ENCODE measurements at places on chromosomes 16 and 17.

DNA sequence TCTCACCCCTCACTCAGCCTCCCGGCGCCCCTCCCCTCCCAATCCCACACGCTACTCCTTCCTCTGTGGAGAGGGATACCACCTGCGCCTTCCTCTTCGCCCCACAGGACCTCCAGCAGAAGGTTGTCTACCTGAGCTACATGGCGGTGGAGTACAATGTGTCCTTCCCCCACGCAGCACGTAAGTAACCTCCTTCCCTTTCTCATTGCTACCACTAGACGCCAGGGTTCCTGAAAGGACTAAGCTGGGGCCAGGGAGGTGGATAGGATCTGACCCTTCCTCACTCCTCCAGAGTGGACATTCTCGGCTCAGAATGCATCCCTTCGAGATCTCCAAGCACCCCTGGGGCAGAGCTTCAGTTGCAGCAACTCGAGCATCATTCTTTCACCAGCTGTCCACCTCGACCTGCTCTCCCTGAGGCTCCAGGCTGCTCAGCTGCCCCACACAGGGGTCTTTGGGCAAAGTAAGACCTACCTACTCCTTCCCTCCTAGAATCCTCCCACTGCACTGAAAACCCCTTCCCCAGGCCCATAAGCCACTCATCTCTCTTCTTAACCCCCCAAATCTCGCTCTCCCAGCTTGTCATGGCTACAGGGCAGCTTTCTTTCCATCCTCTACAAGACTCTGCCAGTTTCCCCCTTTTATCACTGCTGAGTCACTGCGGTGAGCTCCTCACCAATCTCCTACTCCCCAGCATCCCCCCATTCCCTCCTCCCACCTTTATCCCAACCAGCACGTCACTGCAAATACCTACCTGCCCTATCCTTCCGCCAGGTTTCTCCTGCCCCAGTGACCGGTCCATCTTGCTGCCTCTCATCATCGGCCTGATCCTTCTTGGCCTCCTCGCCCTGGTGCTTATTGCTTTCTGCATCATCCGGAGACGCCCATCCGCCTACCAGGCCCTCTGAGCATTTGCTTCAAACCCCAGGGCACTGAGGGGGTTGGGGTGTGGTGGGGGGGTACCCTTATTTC is 1.5 kb downstream of the CD68 start:
- DNase-seq = no peak

DNA sequence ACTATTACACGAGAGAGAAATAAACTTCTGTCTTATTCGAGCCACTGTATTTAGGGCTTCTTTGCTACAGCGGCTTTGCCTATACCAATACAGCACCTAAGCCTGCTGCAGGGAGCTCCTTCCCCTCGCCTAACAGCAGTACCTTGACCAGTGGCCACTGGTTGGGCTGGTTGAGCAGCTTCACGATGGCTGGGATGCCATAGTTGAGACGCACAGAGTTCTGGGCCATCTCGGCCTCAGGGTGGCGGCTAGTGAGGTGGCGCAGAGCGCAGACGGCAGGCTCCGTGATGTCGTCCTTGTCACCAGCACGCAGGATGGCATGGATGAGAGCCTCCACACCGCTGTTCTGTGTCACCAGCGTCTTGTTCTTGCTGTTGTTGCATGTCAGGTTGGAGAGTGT is 23.7 kb downstream of the JUP start:
- DNase-seq = no peak

DNA sequence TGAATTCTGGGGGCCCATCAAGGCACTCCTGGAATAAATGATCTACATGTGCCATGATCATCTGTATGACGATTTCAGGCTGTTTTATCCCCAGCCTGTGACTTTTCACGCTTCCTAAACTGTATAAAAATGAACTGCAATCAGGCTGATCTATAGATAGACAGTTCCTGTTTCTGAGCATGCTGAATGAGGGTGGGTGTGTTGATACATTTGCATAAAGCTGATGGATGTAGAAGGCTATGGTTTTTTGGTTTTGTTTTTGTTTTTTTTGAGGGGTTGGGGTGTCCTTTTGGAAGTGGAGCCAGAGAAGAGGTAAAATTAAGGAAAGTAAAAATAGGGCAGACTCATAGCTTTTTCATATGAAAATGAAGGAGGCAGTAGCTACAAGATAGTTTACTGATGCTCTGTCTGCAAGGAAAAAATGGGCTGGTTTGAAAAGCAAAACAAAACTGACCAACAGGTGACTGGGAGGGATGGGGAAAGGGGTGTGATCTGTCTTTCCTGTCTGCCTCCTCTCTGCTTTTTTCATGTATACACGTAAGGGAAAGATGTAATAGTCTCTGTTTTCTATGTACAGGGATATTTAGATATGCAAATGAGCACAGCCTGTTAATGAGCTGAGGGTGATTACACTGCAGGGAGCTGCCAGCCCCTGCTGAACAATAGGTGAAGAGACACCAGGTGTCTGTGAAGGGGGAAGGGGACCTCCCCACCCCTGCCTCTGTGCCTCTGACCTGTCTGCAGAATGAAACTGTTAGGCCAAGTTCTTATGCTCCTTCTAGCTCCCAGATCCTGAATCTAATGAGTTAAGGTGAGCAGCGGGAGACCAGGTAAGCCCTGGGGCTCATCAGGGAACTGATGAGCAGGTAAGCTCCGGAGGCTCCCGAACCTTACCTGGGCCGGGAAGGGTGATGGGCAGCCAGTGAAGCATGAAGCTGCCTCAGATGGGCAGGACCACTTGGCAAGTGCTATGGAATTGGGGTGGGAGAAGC is 46.6 kb upstream of the LYRM9 start:
- DNase-seq = no peak

GRCh38 chr17:67482764-67483163 is 105.7 kb downstream of the PITPNC1 start:
- DNase-seq = no peak

DNA sequence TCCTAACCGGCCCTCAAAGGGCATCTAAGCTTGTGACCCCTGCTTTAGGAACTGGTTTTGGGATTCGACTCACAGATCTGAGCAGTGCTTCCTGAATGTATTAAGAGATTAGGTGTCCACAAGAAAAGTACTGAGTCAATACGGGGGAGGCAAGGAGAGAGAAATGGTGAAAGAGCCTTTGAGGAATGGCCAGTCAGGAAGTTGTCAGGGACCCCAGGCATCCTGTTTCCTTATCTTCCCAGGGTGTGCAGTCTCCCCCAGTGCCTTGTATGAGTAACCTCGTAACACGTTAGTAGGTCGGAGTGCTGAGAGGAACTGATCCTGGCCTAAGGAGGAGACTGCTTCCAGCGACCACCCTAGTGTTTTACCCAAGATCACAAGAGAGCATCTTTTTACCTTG is 16.4 kb upstream of the TMED6 start:
- DNase-seq = no peak

DNA sequence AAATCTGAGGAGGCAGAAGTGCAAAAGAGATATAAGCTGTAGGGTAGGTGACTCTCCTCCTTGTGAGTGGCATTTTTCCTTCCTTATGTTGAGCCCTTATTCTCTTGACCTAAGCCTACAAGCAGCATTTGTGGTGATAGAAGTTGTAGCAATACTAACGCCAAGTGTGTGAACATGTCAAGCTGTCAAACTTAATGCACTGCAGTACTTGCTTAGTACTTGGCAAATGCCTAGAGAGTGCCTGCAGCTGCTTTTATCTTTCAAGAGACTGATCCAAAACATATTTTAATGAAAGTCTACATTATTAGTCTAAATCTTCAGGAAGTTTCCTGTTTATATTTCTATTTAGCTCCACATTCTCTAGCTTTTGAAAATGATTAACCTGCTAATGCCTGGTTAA is 83.2 kb downstream of the CNTNAP4 start:
- no peak for DNase-seq
